NCI-H1105 (cell line): ENCODE measurements at places on chromosomes 5 and 9.

DNA sequence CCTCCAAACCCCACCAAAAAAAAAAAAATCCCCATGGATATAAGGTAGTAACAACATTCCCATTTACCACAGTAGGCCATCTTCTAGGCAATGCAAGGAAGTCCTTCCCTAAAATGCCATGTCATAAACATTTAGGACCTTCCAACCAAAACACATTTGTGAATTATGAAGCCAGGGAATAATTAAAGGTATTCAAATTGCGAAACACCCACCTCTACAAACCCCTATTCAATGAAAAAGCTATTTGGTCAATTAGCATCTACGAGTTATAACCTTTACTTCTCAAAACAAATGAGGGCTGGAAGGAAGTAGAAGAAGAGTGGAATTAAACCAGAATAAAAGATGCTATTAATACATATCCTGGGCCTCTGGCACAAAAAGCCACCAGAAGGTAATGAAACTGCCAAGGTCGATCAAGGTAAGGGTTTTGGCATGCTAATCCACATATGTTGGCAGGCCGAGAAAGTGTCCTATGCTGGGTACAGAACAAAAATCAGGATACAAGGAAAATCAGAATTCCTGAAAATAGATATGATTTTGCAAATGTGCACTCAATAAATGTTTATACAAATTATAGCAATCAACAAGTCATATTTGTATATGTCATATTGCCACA is 47.7 kb downstream of the MTMR12 start:
- DNase-seq: no peak

DNA sequence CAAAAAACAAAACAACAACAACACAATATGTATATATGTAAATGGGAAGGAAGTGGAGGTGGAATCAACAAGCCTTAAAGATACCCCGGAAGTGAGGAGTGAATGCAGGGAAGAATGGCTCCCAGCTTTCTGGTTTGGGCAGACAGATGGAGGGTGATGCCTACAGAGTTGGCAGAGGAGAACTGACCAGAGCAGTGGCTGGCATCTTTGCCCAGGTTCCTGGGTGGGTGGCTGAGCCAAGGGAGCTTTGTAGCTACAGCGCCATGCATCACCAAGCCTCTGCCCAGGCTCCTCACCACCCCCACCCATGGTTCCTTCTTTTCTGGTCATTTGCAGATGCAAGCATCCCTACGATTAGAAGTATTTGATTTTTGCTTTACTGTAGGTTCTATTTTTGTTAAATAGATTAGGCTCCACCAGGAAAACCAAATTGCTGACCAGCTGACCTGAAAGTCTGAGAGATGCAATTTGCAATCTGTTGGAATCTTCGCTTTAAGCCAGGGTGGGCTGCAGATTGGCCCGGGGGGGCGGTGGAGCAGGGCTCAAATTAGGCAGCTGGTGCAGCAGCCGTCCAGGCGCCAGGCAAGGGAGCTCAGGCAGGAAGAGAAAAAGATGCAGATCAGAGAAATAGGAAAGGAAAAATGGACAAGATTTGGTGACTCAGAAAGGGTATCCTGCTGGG is 163.3 kb upstream of the TBC1D2 start:
- no peak for DNase-seq

GRCh38 chr5:108728566-108729241 is 19.0 kb upstream of the FER start:
- no peak for DNase-seq

DNA sequence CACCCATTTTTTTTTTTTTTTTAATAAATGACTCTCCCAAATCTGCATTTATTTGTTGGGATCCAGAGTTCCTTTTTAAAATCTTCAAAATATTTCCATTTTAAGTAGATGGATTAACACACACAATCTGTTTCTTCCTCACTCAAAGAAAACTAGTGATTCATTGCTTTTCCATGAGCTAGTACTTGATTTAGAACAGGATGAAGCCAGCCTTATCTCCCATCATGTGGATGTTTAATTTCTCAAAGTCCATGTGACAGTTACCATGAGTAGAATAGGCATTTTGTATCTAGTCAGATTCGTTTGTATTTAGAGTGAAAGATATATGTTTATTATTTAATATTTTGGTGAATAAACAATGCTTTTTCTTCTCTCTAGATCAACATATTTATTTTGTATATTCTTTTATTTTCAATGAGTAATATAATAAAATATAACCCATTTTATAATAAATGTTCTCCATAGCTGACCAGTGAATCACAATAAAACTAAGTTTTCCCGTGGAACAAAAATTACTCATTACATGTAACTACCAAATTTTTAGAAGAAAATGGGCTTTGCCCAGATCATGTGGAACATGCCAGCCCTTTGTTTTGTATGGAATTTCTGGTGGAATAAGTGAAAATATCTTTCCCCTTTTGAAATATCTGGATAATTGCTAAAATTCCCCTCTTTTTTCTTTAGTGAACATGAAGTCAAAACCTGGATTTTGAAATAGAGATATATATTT is 54.9 kb upstream of the RPS23 start:
- no peak for DNase-seq

DNA sequence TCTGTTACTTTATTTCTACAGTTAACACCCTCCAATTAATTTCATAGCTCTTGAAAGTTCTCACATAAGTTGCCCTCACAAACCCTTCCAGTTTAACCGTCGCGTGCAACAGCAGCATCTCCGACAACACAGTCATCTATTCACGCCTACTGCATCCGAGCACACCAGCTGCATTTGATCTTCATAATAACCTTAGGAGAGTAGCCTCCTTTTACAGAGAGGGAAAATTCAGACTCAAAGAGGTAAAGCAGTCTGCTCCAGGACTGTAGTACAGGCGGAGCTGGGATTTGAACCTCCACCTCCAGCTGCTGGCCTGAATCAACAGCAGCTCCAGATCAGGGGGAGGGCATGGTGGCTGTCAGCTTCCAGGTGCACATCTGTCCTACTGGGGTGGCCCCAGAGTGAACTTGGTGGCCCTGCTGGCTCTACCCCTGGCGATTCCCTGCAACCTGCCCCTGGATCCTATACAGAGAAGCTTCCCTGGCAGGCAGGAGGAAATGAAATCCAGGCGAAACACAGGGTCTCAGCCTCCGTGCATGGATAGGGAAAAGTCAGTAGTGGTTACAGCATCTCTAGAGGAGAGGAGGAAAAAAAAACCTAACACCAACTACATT is 71.6 kb upstream of the UNC5A start:
- no peak for DNase-seq

- no peak for DNase-seq
Observed at GRCh38 chr9:87875831-87876545, 6.7 kb upstream of the SPATA31E1 start.
